ENCODE measurements at places on chromosomes 1 and 21.

- DNase-seq: no peak
Observed at GRCh38 chr1:214370615-214371014, 89.7 kb downstream of the SMYD2 start.

DNA sequence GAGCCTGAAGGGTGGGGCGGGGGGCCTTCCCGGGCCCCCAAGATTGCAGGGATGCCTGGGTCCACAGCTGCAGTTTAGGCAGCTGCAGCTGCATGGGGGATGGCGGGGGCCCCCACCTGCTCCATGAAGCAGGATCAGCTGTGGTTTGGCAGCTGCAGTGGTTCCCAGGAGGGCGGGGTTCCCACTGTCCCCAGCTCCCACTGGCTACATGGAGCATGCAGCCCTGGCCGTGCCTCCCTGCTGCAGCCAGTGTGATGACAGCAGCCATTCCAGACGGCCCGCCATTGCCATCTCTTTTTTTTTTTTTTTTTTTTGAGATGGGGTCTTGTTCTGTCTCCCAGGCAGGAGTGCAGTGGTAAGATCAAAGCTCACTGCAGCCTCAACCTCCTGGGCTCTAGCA lies 992 bp upstream of the C1QA start:
- no peak for DNase-seq

DNA sequence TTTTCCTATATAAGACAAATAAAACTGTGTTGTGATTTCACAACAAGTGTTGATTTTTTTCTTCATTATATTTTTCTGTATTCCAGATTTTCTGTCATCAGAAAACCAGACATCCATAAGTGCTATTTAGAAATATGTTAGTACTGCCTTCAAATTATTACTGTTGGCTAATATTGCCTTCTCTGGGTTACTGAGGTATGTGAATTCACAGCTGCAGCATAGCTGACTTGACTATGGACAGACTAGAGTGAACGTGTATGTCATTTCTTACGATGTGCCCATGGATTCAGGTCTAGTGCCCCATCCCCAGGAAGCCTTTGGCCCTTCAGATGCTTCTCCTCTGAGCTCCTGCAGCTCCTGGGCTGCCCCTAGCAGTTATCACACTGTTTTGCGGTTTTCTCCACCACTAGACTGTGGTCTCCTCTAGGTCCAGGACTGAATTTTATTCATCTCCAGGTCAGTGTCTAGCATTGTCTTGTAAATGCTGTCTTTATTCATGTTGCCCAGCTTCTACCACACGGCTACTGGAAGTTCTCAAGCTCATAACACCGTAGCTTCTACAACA lies 118.5 kb downstream of the FGGY start:
- no peak for DNase-seq

DNA sequence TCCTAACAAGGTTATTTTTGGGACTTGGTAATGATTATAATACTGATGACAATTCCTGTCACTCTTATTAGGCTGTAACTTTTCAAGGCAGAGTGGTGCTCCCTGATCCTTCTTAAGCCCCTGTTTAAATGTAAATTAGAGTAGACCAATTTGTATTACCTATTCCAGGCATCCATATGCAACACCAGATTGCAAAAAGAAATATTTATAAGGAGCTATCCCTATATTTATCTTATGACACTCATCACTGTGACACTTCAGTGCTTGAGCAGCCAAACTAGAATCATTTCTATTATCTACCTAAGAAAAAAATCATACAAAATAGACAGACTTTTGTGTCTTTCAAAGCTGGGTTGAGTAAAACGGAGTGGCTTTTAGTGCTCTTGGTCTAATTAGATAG lies 462.7 kb downstream of the ADGRL2 start:
- DNase-seq: no peak

GRCh38 chr1:115365738-115366137 lies 27.7 kb upstream of the NGF start:
- no peak for DNase-seq

- no peak for DNase-seq
Observed at GRCh38 chr1:27220096-27220495, 14.3 kb upstream of the WDTC1 start.

DNA sequence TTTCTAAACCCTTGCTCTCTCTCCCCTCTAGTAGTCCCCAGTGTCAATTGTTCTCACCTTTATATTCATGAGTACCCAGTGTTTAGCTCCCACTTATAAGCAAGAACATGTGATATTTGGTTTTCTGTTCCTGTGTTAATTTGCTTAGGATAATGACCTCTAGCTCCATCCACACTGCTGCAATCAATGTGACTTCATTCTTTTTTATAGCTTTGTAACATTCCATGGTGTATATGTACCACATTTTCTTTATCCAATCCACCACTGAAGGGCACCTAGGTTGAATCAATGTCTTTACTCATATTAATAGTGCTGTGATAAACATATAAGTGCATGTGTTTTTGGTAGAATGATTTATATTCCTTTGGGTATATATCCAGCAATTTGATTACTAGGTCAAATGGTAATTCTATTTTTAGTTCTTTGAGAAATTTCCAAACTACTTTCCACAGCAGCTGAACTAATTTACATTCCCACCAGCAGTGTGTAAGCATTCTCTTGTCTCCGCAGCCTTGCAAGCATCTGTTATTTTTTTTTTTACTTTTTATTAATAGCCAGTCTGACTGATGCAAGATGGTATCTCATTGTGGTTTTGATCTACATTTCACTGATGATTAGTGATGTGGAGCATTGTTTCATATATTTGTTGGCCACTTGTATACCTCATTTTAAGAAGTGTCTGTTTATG lies 277.8 kb downstream of the LTN1 start:
- DNase-seq: no peak

DNA sequence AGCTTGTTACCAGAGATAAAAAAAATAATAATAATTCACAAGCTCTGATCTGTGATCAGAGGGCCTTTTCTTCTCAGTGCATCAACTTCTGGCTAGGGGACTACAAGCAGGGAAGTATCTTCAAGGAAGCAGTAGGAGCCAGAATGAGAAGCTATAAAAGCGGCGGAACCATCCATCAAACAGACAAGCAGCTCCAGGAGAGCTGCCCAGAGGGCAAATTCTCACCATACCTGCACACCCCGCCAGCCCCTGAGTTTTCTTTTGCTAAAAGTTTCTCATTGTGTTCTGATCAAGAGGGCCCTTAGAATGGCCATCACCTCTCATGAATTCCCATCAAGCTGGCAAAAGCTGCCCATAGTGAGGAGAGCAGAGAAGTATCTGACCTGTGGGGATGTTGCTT lies 99.4 kb downstream of the SMYD2 start:
- no peak for DNase-seq
